Fibroblast of skin of right quadriceps (primary cell): ENCODE measurements at places on chromosomes 16 and 17.

GRCh38 chr16:57401943-57402640 is 2.5 kb upstream of the CCL17 start:
- DNase-seq, result no peak

- DNase-seq, result peak; percentile 66
Measured at GRCh38 chr16:85461814-85462713, 151.1 kb upstream of the GSE1 start.

DNA sequence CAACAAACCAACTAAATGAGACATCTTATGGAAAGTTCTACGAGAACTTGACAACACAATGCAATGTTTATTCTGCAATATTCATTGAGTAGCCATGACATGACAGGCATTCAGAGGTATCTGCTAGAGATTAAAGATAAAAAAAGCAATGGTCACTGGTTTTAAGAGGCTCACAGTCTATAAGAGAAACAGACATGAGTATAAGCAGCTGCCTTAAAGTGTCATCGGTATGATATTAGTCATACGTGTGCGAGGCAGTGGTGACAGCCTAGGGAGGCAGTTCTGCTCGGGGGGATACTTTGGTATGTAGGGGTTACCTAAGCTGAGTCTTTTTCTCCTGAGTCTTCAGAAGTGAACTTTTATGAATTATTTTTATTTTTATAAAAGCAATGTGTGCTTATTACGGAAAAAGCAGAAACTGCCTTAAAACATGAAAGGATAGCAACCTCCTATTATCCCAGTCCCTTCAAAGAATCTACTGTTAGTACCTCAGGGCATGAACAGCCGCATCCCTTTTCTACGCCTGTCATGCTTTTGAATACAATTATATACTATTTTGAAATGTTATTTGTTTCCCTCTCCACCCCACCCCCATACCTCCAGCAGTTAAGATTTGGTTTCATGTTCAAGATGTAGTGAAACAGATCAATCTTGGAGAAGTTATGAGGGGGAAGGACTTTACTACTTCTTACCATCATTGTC is 7.7 kb downstream of the ST6GALNAC1 start:
- DNase-seq, result peak; percentile 43

DNA sequence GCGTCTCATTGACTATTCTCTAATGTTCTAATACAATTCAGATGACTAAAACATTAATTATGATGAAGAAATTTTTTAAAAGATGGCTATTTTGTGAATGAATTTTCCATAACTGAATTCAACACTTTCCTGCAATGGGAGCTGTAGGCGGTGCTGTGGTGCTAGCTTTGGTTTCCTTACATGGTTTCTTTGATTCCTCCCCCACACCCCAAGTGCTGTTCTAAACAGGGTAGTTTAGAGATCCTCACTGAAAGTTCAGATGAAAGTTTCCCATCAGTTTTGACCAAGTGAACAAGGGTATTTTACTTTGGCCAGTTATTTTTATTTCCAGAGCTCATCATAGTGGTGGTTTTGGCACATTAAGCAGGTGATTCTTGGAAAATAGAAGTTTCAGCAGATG is 26.0 kb upstream of the MRC2 start:
- no peak for DNase-seq

DNA sequence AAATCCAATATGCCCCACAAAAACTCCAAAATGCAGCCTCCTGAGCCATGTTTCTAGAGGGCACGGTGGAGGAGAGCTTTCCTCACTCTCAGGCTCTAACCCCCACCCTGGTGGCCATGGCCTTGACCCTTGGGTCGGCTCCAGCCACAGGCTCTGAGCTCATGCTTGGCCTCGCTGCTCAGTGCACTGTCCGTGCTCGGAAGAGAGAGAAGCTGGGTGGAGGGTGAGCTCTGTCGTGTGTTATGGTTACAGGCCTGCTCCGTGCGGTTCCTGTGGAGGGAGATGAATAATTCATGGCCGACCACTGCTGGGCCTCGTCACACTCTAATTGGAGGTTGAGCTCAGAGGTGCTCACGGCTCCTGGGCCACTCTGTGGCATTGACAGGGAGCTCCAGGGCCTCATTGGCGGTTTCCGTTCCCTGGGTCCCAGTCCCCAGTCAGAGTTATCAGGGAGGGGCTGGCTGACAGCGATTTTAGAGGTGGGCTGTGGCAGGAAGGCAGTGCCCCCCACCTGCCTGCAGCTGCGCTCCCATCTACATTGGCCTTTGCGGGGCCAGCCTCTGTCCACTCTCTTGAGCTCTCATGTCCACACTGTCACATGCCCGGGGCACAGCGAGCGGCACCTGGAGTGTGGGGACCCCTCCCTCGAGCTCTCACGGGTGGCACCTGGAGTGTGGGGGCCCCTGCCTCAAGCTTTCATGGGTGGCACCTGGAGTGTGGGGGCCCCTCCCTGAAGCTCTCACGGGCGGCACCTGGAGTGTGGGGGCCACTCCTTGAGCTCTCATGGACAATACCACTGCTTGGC is 24.9 kb downstream of the ACSF3 start:
- DNase-seq, result no peak

DNA sequence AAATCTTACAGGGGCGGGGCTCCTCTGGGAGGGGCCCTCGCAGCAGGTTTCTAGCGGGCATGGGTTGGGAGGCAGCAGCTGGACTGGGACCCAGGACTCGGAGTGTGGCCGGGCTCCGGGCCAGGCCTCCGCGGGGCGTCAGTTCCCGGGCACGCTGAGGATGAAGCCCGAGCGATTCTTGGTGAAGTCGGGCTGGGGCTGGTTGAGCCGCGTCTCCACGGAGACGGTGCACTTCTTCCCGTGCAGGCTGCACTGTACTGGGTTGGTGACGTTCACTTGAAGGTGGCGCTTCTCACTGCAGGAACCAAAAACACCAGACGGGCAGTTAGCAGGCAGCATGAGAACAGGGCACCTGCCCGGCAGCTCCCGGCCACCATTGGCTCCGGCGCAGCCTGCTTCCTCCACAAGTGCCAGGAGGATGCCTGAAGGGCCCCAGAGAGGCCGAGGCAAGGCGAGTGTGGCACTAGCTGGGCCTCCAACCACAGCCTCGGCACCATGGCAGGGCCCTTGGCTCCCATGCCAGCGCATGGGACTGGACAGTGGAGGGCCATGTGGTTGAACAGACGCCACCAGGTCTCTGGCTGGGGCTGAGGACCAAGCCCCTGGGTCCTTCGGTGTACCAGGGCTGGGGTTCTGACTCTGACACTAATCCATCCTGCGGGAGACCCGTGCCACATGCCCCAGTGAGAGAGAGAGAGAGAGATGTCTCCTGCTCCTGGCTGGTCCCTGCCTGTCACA is 8.0 kb downstream of the CDK5R1 start:
- DNase-seq, result no peak

GRCh38 chr17:76280650-76281049 is 15.5 kb downstream of the UBALD2 start:
- DNase-seq, result no peak

DNA sequence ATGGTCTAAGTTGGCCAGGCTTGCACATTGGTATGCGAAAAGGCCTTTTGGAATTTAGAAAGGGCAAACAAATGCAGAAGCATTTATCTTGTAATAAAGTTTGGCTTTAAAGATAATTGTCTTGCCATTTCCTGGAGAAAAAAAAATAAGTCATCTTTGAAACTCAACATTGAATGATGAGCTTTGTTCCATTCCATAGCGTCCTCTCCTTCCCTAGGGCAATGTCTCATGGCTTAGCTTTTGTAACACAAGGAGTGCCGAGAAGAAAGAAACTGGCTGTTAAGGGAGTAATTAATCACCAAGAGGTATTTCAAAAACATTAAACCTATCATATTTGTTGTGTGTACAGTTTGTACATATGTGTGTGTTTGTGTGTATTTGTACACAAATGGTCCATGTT is 372.3 kb downstream of the NPIPA8 start:
- no peak for DNase-seq

DNA sequence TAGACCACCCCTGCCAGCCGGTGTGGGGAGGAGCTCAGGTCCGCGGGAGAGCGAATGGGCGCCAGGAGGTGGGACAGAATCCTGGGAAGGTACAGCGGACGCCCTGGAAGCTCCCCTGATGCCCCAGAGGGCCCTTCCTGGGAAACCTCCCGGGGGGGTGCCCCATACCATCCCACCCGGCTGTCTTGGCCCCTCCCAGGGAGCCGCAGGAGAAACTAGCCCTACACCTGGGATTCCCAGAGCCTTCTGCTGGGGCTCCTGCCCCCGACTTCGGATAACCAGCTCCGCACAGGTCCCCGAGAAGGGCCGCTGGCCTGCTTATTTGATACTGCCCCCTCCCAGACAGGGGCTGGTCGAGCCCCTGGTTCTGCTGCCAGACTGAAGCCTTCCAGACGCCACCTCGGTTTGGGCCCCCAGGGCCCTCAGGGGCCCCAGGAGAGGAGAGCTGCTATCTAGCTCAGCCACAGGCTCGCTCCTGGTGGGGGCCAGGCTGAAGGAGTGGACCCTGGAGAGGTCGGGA is 3.0 kb upstream of the CBX4 start:
- DNase-seq, result no peak

DNA sequence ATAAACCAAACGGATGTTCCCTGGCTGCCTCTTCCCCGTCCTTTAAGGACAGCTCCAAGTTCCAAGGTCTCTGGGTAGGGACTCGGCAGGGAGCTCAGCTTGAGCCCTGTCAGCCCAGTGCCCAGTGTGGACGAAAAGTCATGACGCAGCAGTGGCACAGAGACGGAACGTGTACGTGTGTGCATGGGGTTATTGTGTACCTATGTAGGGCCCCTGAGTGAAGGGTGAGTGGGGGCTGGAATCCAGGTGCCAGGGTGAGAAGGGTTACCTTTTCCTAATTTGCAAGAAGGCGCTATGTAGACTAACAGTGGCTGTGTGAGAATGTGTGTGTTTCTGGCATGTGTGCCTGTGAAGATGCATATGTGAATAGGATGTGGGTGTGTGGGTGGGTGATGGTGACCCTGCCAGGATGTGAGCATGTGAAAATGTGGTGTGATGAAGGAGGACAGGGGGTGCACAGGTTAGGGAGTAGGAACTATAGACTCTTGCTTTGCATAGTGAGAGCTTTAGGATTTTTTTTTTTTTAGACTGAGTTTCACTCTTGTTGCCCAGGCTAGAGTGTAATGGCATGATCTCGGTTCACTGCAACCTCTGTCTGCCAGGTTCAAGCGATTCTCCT is 6.0 kb downstream of the SCN4A start:
- DNase-seq, result no peak

- no peak for DNase-seq
Measured at GRCh38 chr17:27882162-27882840, 10.9 kb downstream of the LYRM9 start.

GRCh38 chr17:79280866-79281572 is 206.4 kb downstream of the ENGASE start:
- no peak for DNase-seq

- peak; percentile 97 for DNase-seq
Measured at GRCh38 chr17:66459811-66460270, 157.4 kb downstream of the PRKCA start.
